ENCODE measurements at places on chromosomes 3 and 15.

- no peak for DNase-seq
These were observed 153.4 kb downstream of the RORA start for GRCh38 chr15:61075741-61076140.

DNA sequence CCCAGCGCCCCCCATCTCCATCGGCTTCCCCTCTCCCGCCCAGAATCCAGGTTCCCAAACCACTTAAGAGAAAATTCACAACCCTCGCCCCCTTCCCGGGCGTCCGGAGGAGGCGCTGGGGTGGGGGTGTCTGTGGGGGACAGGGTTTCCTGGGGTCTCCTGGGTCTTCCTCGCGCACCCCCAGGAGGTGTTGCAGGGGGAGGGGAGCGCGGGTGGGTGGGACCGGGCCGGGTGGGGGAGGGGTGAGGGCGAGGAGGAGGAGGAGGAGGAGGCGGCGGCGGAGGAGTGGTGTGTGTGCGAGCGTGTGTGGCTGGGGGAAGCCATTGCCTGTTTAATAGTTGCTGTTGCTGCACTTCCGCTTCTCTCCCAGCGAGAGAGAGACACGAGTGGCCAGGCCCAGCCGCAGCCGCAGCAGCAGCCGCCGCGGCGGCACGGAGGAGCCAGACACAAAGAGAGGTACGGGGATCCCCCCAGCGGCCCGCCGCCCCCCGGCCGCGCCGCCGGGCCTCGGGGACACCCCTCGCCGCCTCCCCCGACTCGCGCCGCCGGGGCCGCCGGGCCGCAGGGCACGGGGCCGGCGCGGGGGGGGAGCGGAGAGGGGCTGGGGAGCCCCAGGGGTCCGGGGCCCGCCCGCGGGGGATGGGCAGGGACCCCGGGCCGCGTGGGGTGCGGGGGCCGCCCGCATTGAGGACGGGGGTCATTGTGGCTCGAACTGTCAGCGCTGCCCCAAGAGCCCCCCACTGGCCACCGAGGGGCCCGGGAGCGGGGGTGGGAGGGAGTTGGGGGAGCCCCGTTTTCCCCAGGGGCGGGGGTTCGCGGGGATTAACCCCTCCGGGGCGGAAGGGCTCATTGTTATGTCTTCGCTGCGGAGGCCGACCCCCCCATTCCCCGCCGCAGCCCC, at the start of gene UBE2E1:
Gene UBE2E1 (plus strand): TSS at position 323 of the 901 bp plus-strand sequence. CDS start 1,315 bp downstream, outside the sequence.
- DNase-seq, result peak; percentile 56

- no peak for DNase-seq
These were observed 16.4 kb downstream of the MYL3 start for GRCh38 chr3:46846624-46847542.

GRCh38 chr3:81339040-81339845, 422.2 kb downstream of the GBE1 start:
- DNase-seq, result no peak

DNA sequence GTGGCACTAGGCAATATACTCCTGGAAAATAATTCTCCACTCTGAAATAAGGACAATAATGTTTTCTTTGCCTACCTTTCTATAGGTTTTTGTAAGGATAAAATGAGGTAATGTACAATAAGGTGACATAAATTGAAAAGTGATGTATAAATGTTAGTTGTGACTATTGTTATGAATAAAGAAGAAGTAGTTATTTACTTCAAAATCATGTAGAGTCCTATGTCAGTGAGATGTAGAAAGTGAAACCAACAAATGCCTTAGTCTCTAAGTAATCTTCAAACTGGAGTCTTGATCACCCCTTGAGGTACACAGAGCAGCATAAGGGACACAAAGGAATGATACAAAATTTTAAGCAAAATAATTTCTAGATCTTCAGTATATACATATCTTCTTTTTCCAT, 60.3 kb upstream of the TP63 start:
- no peak for DNase-seq

- no peak for DNase-seq
These were observed 69.6 kb upstream of the ATP10A start for GRCh38 chr15:25932696-25933095.

GRCh38 chr3:43201581-43201980, 84.8 kb upstream of the SNRK start:
- DNase-seq, result no peak

- no peak for DNase-seq
These were observed 2.0 kb upstream of the ZNF710 start for GRCh38 chr15:89998923-89999675.

- no peak for DNase-seq
These were observed 28.0 kb upstream of the SLCO2A1 start for GRCh38 chr3:134057654-134058110.

GRCh38 chr3:44827196-44827595, 34.5 kb upstream of the TMEM42 start:
- no peak for DNase-seq

Data from activated CD8-positive, alpha-beta memory T cell treated with anti-CD3 and anti-CD28 coated beads for 1 hour (primary cell).